Upper lobe of left lung (tissue), 6 donors: ENCODE measurements at places on chromosomes 6 and 20. TPM values are rescaled to one million over a fixed set of nuclear protein-coding genes. Genes with fewer than 3 reads are reported as not detected.

DNA sequence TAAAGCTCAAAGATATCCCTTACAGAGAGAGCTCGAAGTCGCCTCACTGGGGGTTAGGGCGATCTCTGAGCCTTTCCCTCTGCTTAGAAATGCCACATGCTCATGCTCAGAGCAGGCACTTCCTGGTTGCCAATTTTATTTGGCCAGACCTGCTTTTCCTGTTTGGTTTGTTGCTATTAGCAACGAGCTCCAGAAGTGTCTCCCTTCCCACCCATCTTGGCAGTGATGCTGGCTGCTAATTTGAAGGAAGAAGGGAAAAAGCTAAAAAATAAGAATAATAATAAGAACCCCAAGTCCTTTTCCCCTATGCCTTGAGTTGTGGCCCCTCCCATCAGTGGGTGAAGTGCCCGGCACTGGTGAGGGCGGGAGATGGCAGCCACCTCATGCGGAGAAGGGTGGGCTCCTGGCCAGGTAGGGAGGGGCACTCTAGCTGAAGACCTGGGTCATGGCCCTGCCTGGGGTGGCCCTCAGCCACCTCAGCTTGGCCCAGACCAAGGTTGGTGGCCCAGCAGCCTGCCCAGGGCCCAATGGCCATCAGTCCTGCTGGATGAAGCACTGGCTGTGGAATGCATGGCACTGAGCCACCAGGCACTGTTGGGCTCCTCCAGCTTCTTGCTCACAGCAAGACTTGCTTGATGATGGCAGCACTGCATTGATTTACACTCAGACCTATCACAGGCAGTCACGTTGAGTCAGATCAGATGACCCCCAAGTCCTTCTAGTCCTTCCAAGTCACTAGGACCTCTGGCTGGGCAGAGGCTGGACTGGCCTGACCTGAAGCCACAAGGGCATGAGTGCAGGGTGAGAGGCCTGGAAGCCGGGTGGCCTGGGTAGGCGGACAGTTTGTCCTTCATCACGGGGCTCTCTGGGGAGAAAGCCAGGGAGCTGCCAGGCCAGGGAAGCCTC, 79.0 kb downstream of the SYNJ2 start:
- peak; percentile 85 for DNase-seq

DNA sequence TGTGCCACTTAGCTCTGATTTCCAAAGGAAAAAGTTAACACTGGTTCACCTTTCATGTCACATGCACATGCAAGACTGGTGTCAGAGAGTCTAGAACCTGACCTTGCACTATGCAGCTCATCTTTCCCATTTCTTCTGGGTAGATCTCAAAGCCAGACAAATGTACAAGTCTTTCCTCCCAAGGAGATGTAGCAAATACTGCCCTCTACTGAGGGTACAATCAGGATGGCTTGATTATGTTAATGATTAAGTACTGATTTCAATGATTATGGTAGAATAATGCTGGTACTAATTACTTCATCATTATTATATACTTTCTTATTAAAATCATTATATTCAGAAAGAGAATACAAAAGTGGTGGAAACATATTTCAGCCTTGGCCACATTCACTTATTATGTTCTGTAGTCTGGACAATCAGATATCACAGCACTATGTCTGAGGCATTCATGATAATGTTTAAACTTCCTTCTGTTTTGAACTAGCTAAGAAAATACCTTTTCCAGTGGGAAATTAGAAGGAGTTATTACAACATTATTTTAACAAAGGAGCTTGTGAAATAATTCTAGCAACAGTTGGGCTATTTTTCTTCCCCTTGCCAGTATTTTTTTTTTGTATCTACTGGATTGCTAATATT, 68.5 kb upstream of the FOXO3 start:
- DNase-seq, result no peak

DNA sequence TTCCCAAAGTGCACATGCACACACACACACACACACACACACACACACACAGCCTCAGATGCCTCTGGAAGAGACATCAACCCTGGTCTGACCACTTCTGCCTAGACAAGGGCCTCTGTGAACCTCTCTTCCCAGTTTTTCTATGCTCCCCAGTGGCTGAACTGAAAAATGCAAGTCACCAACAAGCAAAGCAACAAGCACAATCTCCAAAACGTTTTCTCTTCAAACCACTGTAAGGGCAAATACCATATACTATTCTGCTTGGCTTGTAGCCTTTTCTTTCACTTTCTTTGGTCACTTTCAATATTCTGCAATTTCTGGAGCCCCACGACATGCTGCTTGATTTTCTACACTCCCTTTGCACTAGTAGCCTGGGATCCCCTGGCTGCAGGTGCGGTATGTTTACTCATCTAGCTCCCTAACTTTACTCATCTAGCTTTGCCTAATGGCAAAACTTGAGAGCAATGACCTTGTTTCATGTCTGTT, 121.4 kb upstream of the DST start:
- DNase-seq, result no peak

The NOX3 gene
- total RNA-seq, result not detected

The NTSR1 gene
- total RNA-seq, result 0.26 TPM

- DNase-seq, result no peak
These were observed 195.5 kb downstream of the RIMS1 start for GRCh38 chr6:72081871-72082270.

GRCh38 chr6:14117158-14118090, at the start of gene CD83:
Gene CD83, plus strand, starts transcription at chr6:14117772. Its CDS starts 40 bp downstream, at chr6:14117812.
- DNase-seq, result peak; percentile 87

DNA sequence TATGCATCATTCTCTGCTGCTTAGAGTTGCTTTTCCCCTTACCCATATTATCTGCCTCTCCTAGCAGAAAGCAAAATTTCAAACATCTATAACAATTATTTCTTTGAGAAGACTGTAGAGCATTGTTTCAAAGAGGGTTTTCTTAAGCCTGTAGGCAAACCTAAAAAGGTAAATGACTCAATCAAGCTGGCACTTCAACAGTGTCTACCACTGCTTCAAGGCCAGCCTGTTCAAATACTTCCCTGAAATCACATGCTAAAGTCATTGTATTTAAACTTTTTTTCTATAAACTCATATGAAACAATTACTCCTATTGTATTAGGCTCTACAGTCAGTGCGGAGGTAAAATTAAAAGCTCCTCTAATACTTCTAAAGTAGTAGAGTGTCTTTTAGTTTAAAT, 87.1 kb downstream of the OGFRL1 start:
- no peak for DNase-seq

DNA sequence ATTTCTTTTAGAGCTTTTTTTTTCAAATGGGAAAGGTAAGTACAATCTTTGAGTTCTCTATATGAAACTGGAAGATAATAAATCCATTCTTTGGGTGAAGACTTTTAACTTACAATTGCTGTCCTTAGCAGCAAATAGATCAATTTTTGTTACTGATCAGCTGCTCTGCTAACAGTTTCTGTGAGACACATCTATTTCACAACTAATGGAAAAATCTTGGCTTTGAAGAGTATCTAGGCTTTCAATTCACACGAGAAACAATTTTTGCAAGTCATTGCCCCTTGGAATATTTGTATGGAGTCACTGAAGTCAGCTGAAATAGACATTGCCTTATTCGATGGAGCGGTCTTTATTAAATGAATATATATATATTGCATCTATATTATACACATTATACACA, 20.5 kb upstream of the ARG1 start:
- DNase-seq, result no peak

- no peak for DNase-seq
These were observed 24.6 kb downstream of the DNAAF9 start for GRCh38 chr20:3382836-3383235.

- DNase-seq, result no peak
These were observed 552.3 kb upstream of the CITED2 start for GRCh38 chr6:139926711-139927110.

DNA sequence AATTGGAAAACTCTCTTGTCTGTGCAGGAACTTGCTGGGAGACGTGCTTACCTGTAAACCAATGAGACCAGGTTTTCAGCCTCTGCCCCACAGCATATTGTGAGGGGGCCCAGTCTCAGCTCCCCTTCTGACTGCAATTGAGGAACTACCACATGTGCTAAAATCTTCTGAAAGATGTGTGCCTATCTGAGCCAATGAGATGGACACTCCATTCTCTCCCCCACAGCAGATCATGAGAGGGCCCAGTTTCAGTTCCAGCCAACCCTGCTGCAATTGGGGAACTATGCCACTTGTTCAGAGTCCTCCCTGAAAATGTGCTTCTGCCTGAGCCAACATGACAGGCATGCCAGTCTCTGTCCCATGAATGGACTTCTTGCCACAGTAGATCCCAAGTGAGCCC, 20.9 kb upstream of the PI3 start:
- DNase-seq, result no peak

- no peak for DNase-seq
These were observed 275.9 kb downstream of the RNF144B start for GRCh38 chr6:18663011-18663410.

DNA sequence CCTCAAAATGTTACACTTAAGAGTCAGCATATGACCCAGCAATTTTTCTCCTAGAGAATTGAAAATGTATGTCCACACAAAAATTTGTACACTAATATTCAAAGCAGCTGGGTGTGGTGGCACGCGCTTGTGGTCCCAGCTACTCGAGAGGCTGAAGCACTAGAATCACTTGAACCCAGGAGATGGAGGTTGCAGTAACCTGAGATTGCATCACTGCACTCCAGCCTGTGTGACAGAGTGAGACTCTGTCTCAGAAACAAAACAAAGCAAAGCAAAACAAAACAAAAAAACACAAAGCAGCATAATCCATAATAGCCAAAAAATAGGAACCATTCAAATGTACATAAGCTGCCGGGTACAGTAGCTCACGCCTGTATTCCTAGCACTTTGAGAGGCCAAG, 1.6 kb upstream of the RPF2 start:
- DNase-seq, result no peak

The APOM gene
- total RNA-seq, result 1.8 TPM

- no peak for DNase-seq
These were observed 110.0 kb upstream of the RIN2 start for GRCh38 chr20:19648024-19648423.

The MCM8 gene
- total RNA-seq, result 4.2 TPM

GRCh38 chr20:18637224-18637623, 49.4 kb downstream of the DTD1 start:
- no peak for DNase-seq

DNA sequence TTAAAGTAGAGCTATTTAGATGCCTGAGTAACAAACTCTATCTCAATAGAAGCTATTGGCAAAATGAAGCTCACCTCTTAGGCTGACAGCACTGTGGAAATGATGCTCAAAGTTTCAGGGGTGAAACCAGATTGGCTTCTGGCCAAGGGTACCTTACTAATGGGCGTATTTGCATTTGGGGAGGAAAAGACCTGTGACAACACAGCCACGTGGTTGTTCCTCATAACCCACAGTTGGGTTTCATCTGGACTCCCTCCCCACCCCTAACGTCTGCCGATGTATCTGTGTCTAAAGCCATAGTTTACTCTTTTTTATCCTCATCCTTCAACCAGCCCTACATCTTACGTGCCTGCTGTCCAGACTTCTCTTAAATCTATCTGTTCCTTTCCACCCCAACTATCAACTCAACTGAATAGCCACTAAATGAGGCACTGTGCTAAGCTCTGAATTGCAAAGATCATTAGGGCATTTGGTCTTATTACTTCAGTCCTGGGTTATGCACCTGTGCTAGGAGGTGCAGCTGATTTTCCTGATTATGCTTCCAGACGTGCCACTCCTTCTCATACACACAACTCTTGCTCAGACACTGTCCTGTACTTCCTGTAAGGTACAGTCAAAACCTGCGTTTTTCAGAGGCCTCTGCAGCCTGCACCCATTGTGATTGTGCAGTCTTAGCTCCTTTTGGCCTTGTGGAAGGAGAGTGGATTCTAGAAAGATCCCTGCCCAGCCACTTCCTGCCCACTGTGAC, 80.6 kb upstream of the ARMC2 start:
- DNase-seq, result no peak

- DNase-seq, result peak; percentile 78
These were observed 7.5 kb downstream of the CCM2L start for GRCh38 chr20:32017711-32018251.

DNA sequence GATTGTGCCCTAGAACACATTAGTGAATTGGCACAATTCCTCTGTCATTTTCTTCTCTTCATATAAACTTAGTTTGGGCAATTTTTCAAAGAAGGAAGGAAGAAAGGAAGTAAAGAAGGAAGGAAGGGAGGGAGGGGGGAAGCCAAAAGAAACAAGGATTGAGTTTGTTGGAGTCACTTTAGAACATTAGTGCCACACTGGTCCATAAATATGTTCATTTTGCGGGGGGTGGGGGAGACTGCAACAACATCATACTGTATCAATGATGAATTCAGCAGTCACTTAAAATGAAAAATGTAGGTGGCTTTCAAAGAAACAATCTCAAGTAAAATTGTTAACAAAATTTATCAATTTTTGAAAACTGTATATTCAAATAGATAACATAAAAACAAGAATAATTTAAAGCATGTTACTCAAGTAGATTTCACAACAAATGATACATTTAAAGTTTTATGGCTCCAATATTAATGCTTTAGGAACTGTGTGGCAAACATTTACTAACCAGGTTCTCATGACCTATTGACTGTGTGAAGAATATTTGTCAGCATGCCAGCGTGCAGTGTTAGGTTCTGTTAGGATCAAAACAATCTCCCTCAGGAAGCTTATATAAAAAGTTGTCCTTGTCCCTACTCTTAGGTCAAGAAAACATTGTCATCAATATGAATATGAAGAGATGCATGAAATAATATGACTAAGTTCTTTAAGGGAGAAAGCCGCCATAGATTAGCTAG, 208.1 kb upstream of the AGPAT4 start:
- no peak for DNase-seq

The SLC26A8 gene
- total RNA-seq, result 0.91 TPM

The OR2H1 gene
- total RNA-seq, result not detected

DNA sequence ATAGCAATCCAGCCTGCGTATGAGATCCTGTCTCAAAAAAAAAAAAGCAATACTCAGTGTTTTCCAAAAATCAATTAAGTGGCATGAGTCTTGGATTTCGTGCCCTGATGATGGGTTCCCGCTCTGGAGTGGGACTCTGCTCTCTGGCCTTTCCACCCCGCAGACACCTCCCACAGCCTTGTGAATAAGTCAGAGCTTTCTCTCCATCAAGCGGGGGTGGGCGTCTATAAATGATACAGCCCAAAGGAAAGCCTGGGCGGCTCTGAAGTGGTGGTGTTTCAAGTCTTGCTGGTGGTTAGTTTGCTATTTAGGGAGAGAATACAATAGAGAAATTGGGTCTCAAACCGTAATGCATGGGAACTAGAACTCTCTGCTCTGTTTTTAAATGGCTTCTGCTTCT, 52.5 kb upstream of the TAGAP start:
- no peak for DNase-seq

The MYCT1 gene
- total RNA-seq, result 11.7 TPM

GRCh38 chr20:1831096-1831495, 64.1 kb upstream of the SIRPA start:
- no peak for DNase-seq

DNA sequence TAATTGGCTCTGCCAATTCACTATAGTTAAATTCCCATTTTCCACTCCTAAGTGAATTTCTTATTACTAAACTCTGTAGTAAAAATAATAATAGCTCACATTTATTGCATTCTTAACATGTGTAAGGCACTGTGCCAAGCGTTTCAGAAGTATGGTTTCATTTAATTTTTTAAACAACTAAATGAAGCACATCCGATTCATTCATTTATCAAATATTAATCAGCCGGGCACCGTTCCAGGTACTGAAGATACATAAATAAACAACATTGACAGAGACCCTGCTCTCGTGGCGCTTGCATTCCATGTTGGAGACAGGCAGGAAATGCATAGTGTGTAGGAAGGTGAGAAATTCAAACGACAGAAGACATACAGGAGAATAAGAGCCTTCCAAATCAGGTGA, 423.2 kb upstream of the JARID2 start:
- no peak for DNase-seq
